ENCODE measurements at places on chromosomes 3 and 15.

DNA sequence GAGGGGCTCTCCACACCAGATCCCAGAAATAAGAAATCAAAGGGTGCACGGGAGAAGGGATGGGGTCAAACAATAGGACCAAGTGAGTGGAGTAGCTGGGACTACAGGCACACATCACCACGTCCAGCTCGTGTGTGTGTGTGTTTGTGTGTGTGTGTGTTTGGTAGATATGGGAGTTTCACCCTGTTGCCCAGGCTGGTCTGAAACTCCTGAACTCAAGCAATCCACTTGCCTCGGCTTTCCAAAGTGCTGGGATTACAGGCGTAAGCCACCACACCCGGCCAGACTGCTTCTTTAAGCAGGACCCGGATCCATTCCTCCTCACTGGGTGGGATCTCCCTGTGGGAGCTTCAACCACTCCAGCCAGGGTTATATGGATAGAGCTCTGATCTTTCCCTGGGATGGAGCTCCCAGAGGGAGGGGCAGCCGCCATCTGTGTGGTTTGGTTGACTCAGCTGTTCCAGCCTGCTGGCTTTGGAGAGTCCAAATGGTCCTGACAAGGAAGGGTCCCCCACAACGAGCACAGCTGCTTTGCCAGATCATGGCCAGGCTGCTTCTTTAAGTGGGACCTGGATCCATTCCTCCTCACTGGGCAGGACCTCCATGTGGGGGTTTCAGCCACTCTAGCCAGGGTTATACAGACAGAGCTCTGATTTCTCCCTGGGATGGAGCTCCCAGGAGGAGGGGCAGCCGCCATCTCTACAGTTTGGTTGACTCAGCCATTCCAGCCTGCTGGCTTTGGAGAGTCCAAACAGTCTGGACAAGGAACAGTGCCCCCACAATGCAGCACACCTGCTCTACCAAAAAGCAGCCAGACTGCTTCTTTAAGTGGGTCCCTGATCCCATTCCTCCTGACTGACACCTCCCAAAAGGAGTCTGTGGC, 9.1 kb upstream of the AVEN start:
- H3K36me3 ChIP-seq = peaks cover 29% of the 10 kb centered on the region
- peak overlapping the region; percentile 92 for H3K27ac ChIP-seq
- H3K4me3 ChIP-seq = no peak overlapping the region
- H3K4me1 ChIP-seq = peaks cover 45% of the 10 kb centered on the region
- no peak for DNase-seq

GRCh38 chr3:194103505-194103904, 32.4 kb upstream of the HES1 start:
- DNase-seq = no peak
- peaks cover 2% of the 10 kb centered on the region for H3K4me1 ChIP-seq
- H3K36me3 ChIP-seq = peaks cover 3% of the 10 kb centered on the region
- peaks cover 82% of the 10 kb centered on the region for H3K27me3 ChIP-seq
- no peak overlapping the region for H3K27ac ChIP-seq

DNA sequence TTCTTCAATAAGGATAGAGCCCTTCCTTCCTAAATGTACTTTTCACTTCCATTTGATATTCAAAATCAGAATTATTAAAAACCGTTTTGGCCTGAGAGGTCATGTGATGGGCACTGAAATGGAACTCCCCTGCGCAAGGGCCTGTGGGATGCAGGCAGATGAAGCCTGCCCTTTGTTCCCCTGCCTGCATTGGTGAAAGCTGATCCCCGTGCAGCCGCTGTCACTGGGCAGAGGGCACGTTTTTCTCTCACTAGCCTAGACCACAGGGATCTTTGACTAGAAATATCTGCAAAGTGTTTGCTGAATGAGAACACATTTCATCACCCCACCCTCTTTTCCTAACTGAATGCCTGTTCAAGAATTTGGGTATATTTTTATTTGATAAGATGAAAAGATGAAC, 74.9 kb downstream of the TIPARP start:
- peaks cover 42% of the 10 kb centered on the region for H3K4me1 ChIP-seq
- H3K36me3 ChIP-seq = peaks cover 2% of the 10 kb centered on the region
- DNase-seq = no peak
- peak overlapping the region; percentile 20 for H3K4me3 ChIP-seq
- H3K27ac ChIP-seq = peak overlapping the region; percentile 94
- H3K27me3 ChIP-seq = no peaks in the 10 kb centered on the region

- H3K4me3 ChIP-seq = no peak overlapping the region
- H3K4me1 ChIP-seq = peaks cover 9% of the 10 kb centered on the region
- H3K27ac ChIP-seq = no peak overlapping the region
- H3K27me3 ChIP-seq = peaks cover 10% of the 10 kb centered on the region
- H3K36me3 ChIP-seq = no peaks in the 10 kb centered on the region
These were observed 46.1 kb upstream of the RAF1 start for GRCh38 chr3:12710062-12710461.

GRCh38 chr3:35592589-35593295, 46.6 kb upstream of the ARPP21 start:
- no peak overlapping the region for H3K4me3 ChIP-seq
- DNase-seq = no peak
- peaks cover 4% of the 10 kb centered on the region for H3K4me1 ChIP-seq
- no peak overlapping the region for H3K27ac ChIP-seq
- H3K27me3 ChIP-seq = peaks cover 4% of the 10 kb centered on the region
- H3K36me3 ChIP-seq = peaks cover 2% of the 10 kb centered on the region

DNA sequence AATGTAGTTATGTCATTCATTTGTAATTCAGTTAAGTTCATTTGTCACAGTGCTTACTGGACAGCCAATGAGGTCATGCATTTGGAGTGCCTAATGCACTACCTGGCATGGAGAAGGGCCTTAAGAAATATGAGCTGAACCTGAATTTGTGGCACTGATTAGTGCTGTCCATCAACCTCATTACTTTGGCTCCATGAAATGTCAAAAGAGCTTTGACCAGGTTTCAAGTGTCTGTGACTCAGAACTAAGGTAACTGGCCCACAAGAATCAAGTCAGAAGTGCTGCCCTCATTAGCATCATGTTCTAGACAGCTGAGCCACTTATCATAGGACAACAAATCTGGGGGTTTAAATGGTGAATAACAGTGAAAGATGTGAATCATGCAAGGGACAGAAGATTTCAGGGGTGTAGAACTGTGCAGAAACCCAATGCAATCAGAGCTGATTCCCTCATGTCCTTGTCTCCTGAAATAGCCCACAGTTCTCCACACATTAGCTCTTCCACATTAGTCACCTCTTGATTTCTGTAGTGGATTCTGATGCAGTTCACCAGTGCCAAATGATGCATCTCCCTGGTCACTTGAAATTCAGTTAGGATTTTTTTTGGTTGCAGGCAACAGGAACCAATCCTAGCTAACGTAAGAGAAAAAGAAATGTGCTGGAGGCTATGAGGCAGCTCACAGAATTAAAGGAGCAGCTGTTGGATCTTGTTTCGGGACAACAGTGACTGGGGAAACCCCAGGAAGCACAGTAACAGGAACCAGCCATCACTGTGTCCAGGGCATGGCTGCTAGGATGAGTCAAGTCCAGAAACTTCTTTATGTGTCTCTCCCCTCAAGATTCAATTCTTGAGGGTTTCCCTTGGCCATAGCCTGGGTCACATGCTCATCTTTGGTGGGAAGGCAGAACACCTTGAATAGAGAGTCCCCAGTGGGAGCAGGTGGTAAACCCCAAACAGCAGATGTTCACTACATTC, 38.7 kb downstream of the CHST2 start:
- DNase-seq = no peak
- H3K36me3 ChIP-seq = no peaks in the 10 kb centered on the region
- no peak overlapping the region for H3K4me3 ChIP-seq
- H3K4me1 ChIP-seq = peaks cover 7% of the 10 kb centered on the region
- no peaks in the 10 kb centered on the region for H3K27me3 ChIP-seq
- no peak overlapping the region for H3K27ac ChIP-seq

- H3K27me3 ChIP-seq = no peaks in the 10 kb centered on the region
- H3K4me3 ChIP-seq = no peak overlapping the region
- DNase-seq = no peak
These were observed 142.5 kb upstream of the LMCD1 start for GRCh38 chr3:8359133-8359532.

GRCh38 chr15:77540312-77541060, 92.2 kb downstream of the LINGO1 start:
- DNase-seq = peak; percentile 71
- peak overlapping the region; percentile 15 for H3K27ac ChIP-seq
- peaks cover 51% of the 10 kb centered on the region for H3K4me1 ChIP-seq
- H3K4me3 ChIP-seq = no peak overlapping the region

GRCh38 chr3:68342426-68342825, 589.9 kb downstream of the TAFA4 start:
- no peak overlapping the region for H3K4me3 ChIP-seq
- H3K27me3 ChIP-seq = no peaks in the 10 kb centered on the region
- no peaks in the 10 kb centered on the region for H3K4me1 ChIP-seq
- DNase-seq = no peak

- peaks cover 19% of the 10 kb centered on the region for H3K4me1 ChIP-seq
- H3K4me3 ChIP-seq = no peak overlapping the region
- no peaks in the 10 kb centered on the region for H3K27me3 ChIP-seq
- peak overlapping the region; percentile 81 for H3K27ac ChIP-seq
These were observed 123.9 kb downstream of the ANO10 start for GRCh38 chr3:43497905-43498365.

DNA sequence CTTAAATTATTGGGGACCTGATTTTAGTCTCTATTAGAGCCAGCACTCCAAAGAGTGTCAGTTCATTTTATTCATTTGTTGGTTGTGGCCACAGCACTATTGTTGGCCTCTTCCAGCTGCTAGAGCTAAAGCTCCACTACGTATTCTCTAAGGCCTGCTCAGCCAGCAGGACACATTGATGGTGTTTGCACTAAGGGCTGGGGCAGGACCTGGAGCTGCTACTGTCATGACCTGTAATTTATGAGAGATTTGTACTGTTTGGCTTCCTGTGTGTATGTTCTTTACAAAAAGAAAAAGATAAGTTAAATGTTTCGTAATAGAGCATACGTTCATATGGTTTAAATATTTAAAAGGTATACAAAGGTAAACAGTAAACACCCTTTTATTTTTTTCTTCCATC, 8.1 kb downstream of the GFM1 start:
- H3K4me3 ChIP-seq = no peak overlapping the region
- DNase-seq = no peak
- H3K27ac ChIP-seq = no peak overlapping the region
- no peaks in the 10 kb centered on the region for H3K4me1 ChIP-seq

- H3K36me3 ChIP-seq = peaks cover 2% of the 10 kb centered on the region
- peaks cover 16% of the 10 kb centered on the region for H3K4me1 ChIP-seq
These were observed 50.2 kb downstream of the CA12 start for GRCh38 chr15:63331456-63331855.

- peak overlapping the region; percentile 96 for H3K4me3 ChIP-seq
- H3K4me1 ChIP-seq = peaks cover 82% of the 10 kb centered on the region
- peak overlapping the region; percentile 91 for H3K27ac ChIP-seq
- no peak for DNase-seq
These were observed 3.1 kb downstream of the ATP10A start for GRCh38 chr15:25859838-25860645.

DNA sequence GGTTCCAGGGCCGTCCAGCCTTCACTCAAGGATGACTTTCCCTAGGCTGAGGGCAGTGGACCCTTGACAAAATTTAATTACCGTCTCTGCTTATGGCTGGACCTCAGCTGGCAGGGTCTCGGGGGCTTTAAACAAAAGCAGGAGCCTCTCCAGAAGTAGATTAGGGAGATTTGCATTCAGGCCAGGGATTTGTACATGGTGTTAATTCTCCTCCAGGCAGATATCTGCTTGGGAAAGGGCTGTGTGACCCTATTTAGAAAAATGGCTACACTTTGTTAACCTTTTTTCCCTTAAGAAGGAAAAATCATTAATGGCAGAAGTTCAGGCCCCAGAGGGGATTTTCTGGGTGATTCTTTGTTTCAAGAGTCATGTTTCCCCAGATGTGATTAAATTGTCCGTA, 329.1 kb upstream of the C2CD4B start:
- peaks cover 25% of the 10 kb centered on the region for H3K4me1 ChIP-seq
- no peaks in the 10 kb centered on the region for H3K36me3 ChIP-seq
- DNase-seq = no peak

GRCh38 chr3:42852441-42852840, 23.2 kb downstream of the CYP8B1 start:
- H3K36me3 ChIP-seq = peaks cover 4% of the 10 kb centered on the region
- H3K4me3 ChIP-seq = no peak overlapping the region
- no peak for DNase-seq

GRCh38 chr3:14491396-14492190, 48.5 kb downstream of the GRIP2 start:
- H3K4me1 ChIP-seq = peaks cover 7% of the 10 kb centered on the region
- no peaks in the 10 kb centered on the region for H3K27me3 ChIP-seq
- H3K27ac ChIP-seq = no peak overlapping the region
- H3K36me3 ChIP-seq = peaks cover 5% of the 10 kb centered on the region

DNA sequence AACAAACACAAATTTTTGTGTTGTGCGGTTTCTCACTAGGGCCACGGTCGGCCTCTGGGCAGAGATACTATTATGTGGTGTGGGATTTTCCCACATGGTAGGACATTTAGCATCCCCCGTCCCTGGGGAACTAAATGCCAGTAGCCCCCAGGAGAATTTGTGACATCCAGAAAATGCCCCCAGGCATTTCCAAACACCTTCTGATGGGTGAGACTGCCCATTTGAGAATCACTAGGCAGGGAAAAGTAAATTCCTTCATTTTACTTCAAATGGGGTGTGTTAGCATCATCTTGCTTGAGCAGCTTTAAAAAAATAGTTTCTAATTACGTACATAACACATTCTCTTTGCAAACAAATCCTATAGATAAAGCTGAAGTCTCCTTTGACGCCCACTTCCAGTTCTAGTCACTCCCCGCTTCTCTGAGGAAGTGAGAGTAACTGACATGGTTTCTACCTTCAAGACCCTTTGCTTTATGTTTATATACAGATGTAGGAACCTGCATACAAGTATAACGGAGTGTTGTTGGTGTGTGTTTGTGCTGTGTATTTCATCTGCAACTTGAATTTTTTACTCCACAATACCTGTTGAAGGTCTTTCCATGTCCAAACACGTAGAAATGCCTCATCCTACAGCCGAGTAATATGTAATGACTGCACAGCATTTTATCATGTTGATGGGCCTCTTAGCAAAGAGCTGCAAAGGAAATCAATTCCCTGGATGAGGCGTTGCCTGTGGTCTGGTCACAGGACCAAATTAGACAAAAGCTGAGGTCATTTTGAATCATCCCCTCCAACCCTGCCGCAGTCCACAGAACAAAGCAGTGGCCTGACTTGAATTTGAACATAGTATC, 31.4 kb upstream of the ZBTB38 start:
- peaks cover 50% of the 10 kb centered on the region for H3K4me1 ChIP-seq
- H3K27me3 ChIP-seq = no peaks in the 10 kb centered on the region
- DNase-seq = no peak
- no peak overlapping the region for H3K4me3 ChIP-seq
- H3K27ac ChIP-seq = no peak overlapping the region

- H3K4me3 ChIP-seq = no peak overlapping the region
- no peaks in the 10 kb centered on the region for H3K36me3 ChIP-seq
- no peak overlapping the region for H3K27ac ChIP-seq
- H3K4me1 ChIP-seq = no peaks in the 10 kb centered on the region
These were observed 7.9 kb upstream of the MLF1 start for GRCh38 chr3:158563076-158563475.

GRCh38 chr15:90836296-90836871, 32.0 kb upstream of the FURIN start:
- H3K27ac ChIP-seq = no peak overlapping the region
- no peaks in the 10 kb centered on the region for H3K36me3 ChIP-seq
- no peak for DNase-seq
- H3K4me1 ChIP-seq = peaks cover 6% of the 10 kb centered on the region

- H3K4me3 ChIP-seq = no peak overlapping the region
- H3K4me1 ChIP-seq = peaks cover 28% of the 10 kb centered on the region
- peaks cover 8% of the 10 kb centered on the region for H3K27me3 ChIP-seq
These were observed 3.7 kb downstream of the MELTF start for GRCh38 chr3:197025736-197026480.

Data from chondrocyte (in vitro differentiated cells).